Stimulated activated CD8-positive, alpha-beta memory T cell treated with anti-CD3 and anti-CD28 coated beads, Interleukin-4, amount 100 ng/mL, for 4 hours (primary cell): ENCODE measurements at places on chromosomes 2 and 18.

- DNase-seq = no peak
Observed at GRCh38 chr2:7052404-7052803, 135.2 kb downstream of the RNF144A start.

- no peak for DNase-seq
Observed at GRCh38 chr2:153403940-153404339, 74.6 kb downstream of the RPRM start.

- DNase-seq = no peak
Observed at GRCh38 chr2:9378433-9379390, 44.6 kb downstream of the ITGB1BP1 start.

DNA sequence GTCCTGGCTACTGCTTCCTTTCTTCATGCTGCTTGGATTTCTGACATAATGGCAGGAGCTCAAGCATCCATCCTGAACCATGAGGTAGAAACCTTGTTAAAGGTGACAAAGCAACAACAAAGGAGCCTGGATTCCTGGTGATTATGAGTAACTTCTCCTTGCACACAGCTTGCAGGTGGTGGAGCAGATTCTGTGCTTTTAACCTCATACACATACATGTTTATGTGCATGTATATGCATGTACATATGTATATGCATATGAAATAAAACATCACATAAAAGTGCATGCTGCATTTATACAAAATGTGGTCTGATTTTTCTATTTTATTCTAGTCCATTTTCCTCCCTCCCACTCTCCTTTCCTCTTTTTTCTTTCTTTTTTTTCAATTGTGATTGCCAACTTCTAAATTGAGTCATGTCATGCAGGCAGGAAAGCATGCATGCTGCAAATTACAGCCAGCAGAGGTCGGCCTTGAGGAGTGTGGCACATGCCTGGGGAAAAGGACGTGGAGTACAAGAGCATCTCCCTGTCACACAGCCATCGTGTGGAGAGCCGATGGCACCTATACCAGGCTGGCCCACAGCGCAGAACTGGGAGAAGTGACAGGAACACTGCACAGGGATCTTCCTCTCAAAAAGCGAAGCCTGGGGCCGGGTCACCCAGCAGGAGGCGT is 17.9 kb downstream of the LCT start:
- DNase-seq = no peak

- no peak for DNase-seq
Observed at GRCh38 chr2:74414881-74415761, 6.3 kb downstream of the C2orf81 start.

- no peak for DNase-seq
Observed at GRCh38 chr2:52396836-52397235, 1364.9 kb upstream of the NRXN1 start.

DNA sequence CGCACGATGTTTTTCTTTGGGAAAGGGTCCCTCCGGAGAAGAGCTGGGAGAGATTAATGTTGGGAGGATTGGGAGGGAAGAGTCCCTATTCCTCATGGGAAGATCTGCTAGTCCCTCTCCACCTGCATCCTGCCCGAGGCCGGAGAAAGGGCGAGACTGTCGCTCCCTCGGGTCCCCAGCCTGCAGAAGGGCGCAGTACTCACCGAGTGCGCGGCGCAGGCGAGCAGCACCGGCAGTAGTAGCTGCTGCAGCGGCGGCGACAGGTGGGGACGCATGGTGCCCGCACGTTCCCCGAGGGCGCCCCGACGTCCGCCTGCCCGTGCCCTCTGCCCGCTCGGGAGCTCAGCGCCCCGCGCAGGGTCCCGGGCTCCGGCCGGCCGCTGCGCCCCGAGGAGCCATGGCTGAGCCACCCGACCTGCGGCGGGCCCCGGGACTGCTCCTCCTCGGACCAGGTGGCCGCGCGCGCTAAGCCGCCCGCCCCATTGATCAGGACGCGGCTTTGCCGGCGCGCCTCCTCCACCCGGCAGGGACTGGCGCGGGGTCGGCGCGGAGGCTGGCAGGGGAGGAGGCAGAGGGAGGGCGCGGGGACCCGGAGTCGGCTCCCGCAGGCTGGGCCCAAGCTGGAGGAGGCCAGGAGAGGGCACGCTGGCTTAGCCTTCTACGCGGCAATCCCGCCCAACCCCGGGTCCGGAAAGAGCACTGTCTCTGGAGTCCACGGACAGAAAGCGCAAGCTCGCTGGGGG is at the start of gene SCTR:
Gene SCTR (minus strand): TSS at position 532 of the 743 bp plus-strand sequence. CDS start 257 bp downstream, at position 275.
- DNase-seq = no peak

- no peak for DNase-seq
Observed at GRCh38 chr2:218540015-218540414, 28.1 kb downstream of the USP37 start.

- no peak for DNase-seq
Observed at GRCh38 chr2:178194600-178195389, 483 bp downstream of the OSBPL6 start.

GRCh38 chr2:24903161-24904103 is 16.6 kb downstream of the ADCY3 start:
- DNase-seq = no peak

DNA sequence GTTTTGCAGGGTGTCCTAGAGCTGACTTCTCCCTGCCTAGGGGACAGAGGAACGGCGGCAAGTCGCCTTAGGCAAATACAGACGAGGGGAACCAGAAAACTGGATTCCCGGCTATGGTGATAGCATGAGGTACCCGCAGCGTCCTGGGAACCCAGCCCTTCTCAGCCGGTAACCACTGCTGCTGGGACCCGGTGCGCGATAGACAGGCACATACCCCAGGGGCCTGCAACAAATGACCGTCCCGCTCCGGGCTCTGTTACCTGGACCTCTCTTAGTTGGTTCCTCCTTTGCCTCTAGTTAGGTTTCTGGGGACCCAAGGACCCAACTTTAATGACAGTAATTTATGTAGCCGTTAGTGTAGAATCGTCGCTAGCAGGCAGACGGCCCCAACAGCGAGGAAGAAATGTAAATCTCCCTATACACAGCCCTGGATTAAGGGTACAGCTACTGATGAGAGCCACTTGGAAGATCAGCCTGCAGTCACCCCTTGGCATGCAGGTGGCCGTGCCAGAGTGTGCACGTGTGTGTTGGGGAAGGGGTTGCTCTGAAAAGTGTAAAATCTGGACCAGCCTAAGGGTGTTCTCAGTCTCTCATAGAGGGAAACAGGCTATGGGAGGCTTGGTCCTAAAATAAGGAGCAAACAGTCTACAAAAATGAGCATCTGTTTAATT is 819 bp upstream of the SERPINE2 start:
- DNase-seq = no peak

- DNase-seq = no peak
Observed at GRCh38 chr2:6771634-6772611, 93.8 kb downstream of the CMPK2 start.
